ENCODE measurements at places on chromosomes 7 and 10. TPM values are rescaled to one million over a fixed set of nuclear protein-coding genes. Genes with fewer than 3 reads are reported as not detected.

- H3K36me3 ChIP-seq: no peaks in the 10 kb centered on the region
- no peak overlapping the region for H3K27ac ChIP-seq
- no peak overlapping the region for H3K4me3 ChIP-seq
- H3K4me1 ChIP-seq: no peaks in the 10 kb centered on the region
- DNase-seq: no peak
Observed at GRCh38 chr10:10855151-10855581, 162.5 kb upstream of the CELF2 start.

DNA sequence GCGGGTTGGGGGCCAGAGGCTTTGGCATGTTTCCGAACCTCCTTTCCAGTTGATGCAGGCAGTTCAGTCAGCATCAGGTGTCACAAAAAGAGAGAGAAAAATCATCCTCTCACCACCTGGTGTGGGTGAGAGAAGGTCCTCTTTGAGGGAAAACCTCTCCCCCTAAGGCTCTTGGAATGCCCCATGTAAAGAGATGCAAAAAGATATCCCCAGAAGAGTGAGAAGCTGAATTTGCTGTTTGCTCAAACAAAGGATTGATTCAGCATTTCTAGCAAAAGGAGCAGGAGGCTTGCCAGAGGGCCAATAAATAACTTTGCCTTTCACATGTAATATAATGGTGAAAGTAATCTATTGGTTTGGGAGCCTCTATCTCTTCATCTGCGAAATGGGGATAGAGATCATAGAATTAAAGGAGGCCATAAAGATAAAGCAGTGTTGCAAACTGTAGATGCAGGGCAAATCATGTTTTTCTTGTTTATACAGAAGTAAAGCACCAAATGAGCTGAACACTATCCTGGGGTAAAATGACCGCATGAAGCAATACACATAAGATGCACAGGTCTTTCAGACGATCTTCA is 425.9 kb downstream of the LRMDA start:
- no peaks in the 10 kb centered on the region for H3K36me3 ChIP-seq
- H3K4me3 ChIP-seq: no peak overlapping the region
- no peaks in the 10 kb centered on the region for H3K4me1 ChIP-seq
- H3K27me3 ChIP-seq: no peaks in the 10 kb centered on the region

GRCh38 chr10:111410740-111411139 is 333.9 kb downstream of the ADRA2A start:
- H3K27me3 ChIP-seq: no peaks in the 10 kb centered on the region
- H3K4me3 ChIP-seq: no peak overlapping the region
- H3K27ac ChIP-seq: no peak overlapping the region
- H3K36me3 ChIP-seq: no peaks in the 10 kb centered on the region
- DNase-seq: no peak

GRCh38 chr7:100215895-100216294 is 3.9 kb upstream of the PVRIG start:
- H3K27me3 ChIP-seq: no peaks in the 10 kb centered on the region
- H3K27ac ChIP-seq: no peak overlapping the region
- no peaks in the 10 kb centered on the region for H3K4me1 ChIP-seq
- no peaks in the 10 kb centered on the region for H3K36me3 ChIP-seq

RTKN2 gene
- total RNA-seq: 0.16 TPM

RGR gene
- 0.96 TPM for total RNA-seq

EPO gene
- total RNA-seq: not detected

All from breast epithelium (tissue), 4 donors.